Activated T-helper 1 cell treated with anti-CD3 and anti-CD28 coated beads, Interleukin-12 subunit alpha, Interleukin-12 subunit beta, Interleukin-2, Interleukin-4 antibody, amounts not matched to agents 30 ng/mL and 10 ng/mL and 1 ng/mL, durations not matched to agents 14 hours and 24 hours and 36 hours (primary cell): ENCODE measurements at places on chromosomes 1 and 21. TPM values are rescaled to one million over a fixed set of nuclear protein-coding genes. Genes with fewer than 3 reads are reported as not detected.

CLCA1 gene
- not detected in 2 replicates for total RNA-seq

ARHGEF2 gene
- 221 and 222 TPM in 2 replicates for total RNA-seq

ANGPTL3 gene
- total RNA-seq = not detected in 2 replicates

SLC25A44 gene
- total RNA-seq = 67.6 and 79.3 TPM in 2 replicates

IL24 gene
- total RNA-seq = 4.4 and 6.8 TPM in 2 replicates

A3GALT2 gene
- not detected in 2 replicates for total RNA-seq

PEAR1 gene
- total RNA-seq = 0.36 and 0.51 TPM in 2 replicates

KRTAP19-1 gene
- total RNA-seq = not detected in 2 replicates

MYBPHL gene
- not detected in 2 replicates for total RNA-seq

MYOC gene
- not detected in 2 replicates for total RNA-seq

ARHGEF11 gene
- 3.2 and 4.2 TPM in 2 replicates for total RNA-seq

CLDN19 gene
- not detected in 2 replicates for total RNA-seq

PIGK gene
- total RNA-seq = 15.9 and 19.4 TPM in 2 replicates

MMP23B gene
- 0.49 and 0.93 TPM in 2 replicates for total RNA-seq

TCHH gene
- total RNA-seq = not detected in 2 replicates
